ENCODE measurements at places on chromosomes 1 and 21.

DNA sequence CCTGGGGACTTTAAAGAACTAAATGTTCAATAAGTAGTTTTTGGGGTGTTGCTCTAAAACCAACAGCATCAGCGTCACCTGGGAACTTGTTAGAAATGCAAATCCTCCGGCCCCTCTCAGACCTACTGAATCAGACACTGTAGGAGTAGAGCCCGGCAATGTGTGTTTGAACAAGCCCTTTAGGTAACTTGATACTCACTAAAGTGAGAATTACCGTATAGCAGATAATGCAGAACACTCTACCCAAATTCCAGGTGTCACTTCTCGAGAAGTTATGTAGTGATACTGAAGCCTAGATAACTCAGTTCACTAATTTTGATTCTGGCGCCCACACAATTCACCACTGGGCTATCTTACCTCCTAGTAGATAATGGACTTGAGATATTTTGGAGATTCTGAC, 3.7 kb upstream of the DPT start:
- no peak for DNase-seq

DNA sequence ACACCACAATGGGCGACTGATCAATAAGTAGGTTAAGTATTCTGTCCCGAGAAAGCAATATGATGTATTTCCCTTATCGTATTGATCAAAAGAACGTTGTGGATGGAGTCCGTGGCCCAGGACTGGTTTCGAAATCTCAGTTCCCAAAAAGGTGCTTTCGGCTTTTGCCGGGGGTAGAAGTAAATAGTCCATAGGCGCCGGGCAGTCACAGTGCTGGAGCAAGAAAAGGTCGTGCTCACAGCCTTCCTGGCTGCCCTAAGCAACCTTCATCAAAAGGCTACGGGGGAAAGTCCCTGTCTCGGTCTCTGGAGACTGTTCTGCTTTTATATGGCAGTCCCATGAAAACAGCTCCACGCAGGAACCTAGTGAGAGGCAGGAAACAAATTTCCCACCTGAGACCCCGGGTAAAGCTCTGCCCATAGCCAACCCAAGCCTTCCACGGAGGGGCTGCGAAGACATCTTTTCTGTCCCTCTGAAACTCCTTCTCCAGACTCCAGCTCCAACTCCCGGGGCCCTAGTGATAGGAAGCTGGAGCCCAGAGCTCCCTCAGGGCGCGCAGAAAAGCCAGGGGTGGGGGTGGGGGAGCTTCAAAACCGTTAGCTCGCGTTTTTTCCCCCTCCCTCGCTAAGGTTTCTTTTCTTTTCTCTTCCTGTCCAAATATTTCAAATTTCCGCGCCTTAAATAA, 7.0 kb downstream of the CDKN2C start:
- no peak for DNase-seq

GRCh38 chr1:51906306-51907078, 28.0 kb upstream of the NRDC start:
- DNase-seq: no peak

GRCh38 chr1:161227196-161227871, 1.5 kb downstream of the TOMM40L start:
- DNase-seq: peak; percentile 81

DNA sequence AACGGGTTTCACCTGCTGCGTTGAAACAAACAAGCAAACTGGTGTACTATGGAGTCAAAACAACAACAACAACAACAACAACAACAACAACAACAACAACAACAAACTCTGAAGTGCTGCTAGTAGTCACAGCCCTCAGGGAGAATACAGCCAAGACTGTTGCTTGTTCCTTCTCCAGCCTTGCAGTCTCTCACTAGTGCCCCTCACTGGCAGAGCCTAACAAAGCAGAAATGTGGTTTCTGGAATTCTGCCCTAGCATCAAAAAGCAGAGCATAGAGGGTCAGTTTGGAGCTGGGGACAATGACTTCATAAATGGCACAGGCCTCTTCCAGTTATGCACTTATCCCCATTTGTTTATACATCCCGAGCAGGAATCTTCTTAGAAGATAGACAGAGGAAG, 187.4 kb downstream of the KCNK2 start:
- DNase-seq: no peak

- DNase-seq: no peak
Observed at GRCh38 chr1:12549460-12550349, 68.3 kb downstream of the DHRS3 start.

- no peak for DNase-seq
Observed at GRCh38 chr1:216183454-216183853, 239.8 kb downstream of the USH2A start.

- DNase-seq: no peak
Observed at GRCh38 chr1:224786533-224787250, 142.8 kb upstream of the DNAH14 start.

GRCh38 chr1:109923131-109923945, 12.7 kb downstream of the CSF1 start:
- no peak for DNase-seq

DNA sequence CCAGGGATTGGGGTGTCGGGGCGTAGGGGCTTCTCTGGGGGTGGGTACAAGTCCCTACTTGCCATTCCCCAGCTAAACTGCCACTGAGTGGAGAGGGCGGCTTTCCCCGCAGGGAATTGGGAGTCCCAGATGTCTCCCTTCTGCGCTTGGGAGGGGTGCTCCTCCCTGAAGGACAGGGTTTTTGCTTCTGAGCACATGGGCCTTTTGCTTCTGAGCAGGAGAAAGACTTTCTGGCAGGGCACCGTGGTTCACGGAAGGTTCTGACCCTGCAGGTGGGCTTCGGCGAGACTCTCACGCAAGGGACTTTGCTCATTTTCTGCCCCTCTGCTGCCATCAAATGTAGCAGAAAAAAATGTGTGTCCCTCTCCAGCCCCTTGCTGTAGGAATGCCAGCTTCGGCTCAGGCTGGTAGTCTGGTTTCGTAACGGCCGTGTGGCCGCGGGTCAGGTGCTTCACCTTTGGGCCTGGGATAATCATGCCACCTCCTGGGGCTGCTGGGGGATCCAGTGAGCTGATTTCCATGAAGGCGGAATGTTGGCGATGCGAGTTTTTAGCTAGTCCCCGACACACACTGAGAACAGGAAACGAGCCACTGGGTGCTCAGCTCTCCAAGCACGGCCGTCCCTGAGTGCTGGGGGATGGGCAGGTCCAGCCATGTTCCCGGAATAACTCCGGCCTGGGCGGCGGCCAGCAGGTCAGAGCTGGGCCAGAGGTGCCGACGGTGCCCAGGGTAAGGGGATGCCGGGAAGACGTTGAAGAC, 364.0 kb downstream of the CAMTA1 start:
- DNase-seq: no peak

DNA sequence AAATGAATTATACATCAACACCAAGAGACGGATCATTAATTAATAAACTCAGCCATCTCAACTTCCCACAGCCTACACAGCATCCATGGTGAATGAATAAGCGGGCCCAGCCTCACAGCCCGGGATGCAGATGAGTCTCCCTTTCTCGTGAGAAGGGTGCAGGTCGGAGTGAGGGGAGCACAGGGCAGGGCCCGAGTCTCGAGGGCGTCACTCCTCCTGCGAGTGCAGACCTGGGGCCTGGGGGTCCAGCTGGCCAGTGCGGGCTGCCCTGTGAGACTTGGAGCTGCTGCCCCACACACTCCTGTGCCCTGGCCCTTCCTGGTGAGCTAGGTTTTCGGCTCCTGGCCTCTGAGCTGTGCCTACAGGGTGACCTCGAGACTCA, 74.7 kb downstream of the AJAP1 start:
- no peak for DNase-seq

DNA sequence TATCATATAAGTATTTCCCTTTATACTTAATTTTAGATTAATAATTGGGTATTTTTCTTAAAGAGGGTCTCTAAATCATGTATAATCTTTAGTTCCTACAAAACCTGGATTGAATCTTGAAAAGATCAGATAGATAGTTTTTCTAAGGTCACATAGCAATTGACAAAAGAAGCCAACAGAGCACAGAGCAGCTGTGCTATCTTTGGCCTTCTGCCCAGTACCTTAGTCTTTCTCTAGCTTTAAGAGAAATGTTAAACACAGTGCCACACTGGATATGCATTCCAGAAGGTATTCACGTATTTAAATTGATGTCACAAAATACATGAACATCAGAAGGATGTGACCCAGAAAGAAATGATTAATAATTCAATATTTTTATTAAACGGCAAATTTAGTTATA, 86.8 kb downstream of the C21orf91 start:
- DNase-seq: no peak

Data from activated naive CD8-positive, alpha-beta T cell treated with anti-CD3 and anti-CD28 coated beads for 36 hours (primary cell).